ENCODE measurements at places on chromosomes 12 and 14.

DNA sequence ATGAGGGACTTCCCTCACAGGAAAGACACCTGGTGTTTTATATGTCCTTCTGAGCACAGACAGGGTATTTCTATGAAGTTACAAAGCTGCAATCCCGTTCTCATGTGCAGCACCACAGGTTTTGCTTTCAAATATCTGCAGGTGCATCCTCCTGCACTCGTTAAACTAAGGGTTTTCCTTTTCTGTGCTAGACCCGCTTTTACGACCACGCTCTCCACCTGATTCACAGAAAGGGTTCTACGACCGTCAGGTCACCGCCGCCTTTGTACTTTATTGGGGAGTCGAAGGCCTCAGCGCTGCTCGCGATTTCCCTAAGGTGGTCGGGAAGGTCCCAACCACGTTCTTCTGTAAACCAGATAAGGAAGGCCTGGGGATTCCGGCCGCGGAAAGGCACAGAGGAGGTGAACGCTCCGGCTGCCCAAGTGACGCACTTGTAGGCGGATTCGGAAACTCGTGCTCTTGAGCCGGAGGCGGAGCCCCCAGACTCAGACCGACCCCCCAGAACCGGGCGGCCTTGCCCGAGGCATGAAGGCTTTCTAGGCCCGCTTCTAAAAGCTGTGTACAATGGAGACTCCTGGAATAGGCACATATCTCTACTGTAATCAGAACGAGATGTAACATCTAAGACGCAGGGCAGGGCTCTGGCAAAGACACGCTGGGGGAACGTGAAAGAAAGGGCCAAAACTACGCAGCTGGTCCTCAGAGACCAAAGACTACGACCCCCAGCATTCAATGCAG is 995 bp upstream of the HSP90B1 start:
- peak; percentile 74 for DNase-seq

GRCh38 chr12:130007771-130008170 is 103.9 kb upstream of the TMEM132D start:
- DNase-seq = no peak

- DNase-seq = no peak
These were observed 1052.1 kb downstream of the TMEM121 start for GRCh38 chr14:106578481-106578880.

DNA sequence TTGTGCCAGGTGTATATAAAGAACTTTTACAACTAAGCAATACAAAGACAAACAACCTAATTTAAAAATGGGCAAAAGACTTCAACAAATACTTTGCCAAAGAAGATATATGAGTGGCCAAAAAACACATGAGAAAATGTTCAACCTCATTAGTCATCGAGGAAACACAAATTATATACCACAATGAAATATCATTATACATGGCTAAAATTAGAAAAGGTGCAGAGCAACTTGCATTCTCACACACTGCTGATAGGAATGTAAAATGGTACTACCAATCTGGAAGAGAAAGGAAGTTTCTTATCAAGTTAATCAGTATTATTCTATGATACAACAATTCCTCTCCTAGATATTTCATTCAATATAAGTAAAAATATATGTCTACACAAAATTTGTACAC is 131.6 kb upstream of the FRMD6 start:
- DNase-seq = no peak

DNA sequence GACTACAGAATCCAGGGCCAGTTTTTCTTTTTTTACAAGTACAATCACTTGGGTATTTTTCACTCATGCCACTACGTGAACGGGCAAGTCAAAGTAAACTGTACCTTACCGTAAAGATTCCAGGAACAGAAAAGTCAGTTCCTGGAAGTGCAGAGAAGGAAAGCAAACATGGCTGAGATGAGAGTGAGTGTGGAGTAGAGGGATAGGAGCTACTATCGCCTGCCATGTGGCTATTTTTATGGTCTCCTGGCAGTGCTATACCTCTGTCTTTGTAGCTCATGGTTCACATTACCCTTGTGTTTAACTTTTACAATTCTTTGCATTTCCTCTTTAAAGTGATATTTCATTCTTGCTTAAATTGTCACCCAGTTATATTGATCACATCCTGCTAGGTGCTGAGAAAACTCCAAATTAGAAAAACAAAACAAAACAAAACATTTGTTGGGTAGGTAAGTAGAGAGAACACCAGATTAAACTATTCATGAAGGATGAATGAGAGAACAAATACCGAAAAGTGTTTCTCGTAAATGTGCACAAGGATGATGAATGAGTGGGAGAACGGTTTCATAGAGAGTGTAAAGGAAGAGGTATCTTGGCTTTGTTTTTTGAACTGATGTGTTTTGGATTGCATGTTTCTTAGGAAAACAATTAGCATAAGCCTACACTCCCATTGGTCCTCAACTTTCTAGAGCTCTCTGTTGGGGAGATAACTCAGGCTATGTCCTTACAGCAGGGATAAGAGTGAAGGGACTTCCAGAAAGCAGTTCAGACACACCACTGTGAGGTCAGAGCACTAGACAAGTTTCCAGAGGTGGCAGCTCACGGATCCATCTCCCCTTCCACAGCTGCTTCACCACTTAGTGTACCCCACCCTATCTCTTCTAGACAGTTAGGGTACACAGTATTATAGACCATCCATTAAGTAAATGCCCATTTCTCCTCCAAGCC is 163.7 kb downstream of the IPO8 start:
- no peak for DNase-seq

DNA sequence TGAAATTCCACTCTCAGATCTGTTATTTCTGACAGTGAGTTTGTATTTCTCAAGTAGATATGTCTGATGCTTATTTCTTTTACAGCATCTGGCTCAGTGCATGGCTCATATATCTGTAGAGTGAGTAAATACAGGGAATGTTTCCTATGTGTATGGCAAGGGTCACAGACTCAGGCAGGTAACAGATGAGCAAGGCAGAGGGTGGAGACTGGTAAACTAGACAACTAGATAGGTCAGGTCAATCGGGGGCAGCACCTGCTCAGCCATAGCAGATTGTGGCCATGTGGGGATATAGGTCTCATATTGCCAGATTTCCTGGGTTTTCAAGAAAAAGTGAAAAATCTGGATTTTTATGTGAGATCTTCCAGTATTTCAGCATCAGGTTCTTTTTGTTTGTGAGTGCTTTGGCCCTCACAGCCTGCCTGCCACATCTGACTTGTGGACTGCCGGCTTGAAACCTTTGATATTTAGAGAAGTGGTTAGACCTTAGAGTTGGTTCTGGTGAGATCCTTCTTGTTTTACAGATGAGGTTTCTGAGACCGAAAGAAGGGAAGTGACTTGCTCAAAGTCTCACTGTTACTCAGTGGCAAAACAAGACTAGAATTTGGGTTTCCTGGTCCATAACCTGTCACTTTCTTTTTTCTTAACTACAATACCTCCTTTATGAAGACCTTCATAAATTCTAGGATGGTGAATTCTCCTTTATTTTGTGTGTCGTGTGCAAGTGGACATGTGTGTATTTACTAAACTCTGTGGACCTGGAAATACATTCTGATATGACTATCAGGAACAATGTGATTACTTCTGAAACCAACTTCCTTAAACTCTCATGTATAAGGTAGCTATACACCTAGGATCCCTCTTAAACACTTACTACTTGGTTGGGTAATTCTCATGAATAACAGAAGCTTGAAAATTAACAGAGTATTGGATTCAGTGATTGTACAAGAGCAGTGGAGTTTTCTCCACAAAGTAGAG is 34.4 kb downstream of the PROX2 start:
- no peak for DNase-seq

GRCh38 chr12:114855678-114856077 is 171.7 kb upstream of the TBX3 start:
- DNase-seq = no peak

- DNase-seq = no peak
These were observed 33.8 kb downstream of the DCP1B start for GRCh38 chr12:1970331-1970900.

DNA sequence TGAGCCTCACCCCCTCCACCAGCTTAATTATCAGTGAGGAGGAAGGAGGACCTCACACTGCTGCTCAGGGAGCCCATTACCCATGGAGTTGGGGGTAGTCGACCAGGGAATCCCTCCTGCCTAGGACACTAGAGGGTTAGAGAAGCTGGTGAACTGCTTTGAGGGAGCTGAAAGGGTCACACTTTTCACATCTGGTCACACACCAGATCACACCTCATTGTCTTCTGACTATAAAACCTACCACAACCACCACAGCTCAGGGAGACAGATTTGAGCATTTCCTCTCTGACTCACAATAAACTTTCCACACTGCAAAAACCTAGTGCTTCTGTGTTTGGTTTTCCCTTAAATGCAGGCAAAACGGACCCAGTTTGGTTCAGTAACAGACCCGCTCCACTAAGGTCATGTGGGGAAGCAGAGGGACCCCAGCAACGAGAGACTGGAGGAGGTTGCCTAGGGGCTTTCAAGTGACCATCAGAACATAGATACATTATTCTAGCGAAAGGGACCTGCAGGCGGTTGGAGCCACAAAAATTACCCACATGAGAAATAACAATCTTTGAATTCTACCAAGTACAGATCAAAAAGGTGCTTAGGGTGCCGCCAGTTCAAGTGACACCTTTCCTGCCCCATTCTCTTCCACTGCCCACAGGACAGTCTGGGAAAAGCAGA is 151.4 kb upstream of the AVPR1A start:
- DNase-seq = no peak

DNA sequence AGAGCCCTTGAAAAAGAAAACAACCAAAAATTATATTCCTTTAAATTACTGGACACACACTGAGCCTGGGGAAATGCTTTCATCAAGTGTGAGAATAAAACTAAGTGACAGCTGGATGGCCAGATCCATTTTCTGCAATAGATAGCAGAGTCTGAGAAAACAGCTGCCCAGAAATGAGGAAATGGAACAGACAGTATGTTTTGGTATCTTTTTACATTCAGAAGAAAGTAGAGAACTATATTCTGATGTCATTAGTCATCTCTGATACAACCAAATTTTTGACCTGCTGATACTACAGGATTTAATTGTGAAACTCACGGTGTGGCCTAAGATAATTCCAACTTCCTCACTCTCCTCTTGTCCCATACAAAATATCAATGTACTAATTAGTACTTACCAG is 78.2 kb downstream of the HMGA2 start:
- no peak for DNase-seq

GRCh38 chr12:126343321-126343720 is 1278.1 kb downstream of the AACS start:
- no peak for DNase-seq

DNA sequence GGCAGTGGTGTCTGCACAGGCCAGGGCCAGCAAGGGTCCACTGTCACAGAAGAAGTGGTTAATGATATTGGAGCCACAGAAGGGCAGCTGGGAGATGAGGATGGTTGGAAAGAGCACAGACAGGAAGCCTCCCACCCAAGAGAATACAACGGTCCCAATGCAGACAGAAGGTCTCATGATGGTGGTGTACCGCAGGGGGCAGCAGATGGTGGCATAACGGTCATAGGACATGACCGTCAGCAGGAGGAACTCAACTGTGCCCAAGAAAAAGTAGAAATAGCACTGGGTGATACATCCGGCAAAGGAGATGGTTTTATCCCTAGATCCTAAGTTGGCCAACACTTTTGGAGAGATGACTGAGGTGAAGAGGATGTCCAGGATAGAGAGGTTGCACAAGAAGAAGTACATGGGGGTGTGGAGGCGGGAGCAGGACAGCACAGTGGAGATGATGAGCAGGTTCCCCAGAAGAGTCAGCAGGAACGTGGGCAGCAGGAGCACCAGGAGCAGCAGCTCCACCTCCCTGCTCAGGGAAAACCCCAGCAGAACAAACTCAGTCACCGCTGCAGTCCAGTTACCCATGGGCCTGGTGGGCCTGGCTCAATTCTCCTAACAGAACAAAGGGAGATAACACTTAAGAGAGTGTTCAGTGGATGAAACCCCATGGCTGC is 9.8 kb downstream of the OR6J1 start:
- no peak for DNase-seq

DNA sequence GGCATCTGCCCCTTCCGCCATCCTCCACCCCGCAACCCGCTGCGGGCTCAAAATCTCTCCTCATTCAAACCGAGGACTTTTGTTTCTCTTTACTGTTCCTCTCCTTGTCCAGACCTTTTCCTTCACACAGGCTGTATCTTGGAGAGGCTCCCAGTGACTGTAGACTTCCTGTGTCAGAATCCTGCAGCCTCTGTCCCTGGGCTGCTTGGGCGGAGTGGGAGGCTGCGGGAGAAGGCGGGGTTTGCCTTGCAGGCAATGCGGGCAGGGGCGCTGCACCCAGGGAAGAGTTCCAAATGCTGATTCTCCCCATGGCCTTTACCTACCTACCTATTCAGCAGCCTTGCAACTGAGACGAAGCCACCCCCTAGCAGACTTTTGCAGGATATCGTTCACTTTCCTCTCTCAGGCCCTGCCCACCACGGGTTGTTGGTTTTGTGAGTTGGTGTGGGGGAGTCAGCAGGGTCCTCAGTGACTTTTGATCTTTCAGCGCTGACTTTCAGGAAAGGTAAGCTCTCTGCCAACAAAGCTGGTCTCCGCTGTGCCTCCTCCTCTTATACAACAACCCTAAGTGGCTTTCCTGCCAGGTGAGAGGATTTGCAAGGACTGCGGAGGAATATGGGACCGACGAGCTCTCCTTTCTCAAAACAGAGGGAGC is 79.0 kb upstream of the KCNA1 start:
- DNase-seq = no peak
